ENCODE measurements at places on chromosomes 16 and 17.

GRCh38 chr17:73470316-73470826 lies 158.6 kb upstream of the CDC42EP4 start:
- no peak for DNase-seq

DNA sequence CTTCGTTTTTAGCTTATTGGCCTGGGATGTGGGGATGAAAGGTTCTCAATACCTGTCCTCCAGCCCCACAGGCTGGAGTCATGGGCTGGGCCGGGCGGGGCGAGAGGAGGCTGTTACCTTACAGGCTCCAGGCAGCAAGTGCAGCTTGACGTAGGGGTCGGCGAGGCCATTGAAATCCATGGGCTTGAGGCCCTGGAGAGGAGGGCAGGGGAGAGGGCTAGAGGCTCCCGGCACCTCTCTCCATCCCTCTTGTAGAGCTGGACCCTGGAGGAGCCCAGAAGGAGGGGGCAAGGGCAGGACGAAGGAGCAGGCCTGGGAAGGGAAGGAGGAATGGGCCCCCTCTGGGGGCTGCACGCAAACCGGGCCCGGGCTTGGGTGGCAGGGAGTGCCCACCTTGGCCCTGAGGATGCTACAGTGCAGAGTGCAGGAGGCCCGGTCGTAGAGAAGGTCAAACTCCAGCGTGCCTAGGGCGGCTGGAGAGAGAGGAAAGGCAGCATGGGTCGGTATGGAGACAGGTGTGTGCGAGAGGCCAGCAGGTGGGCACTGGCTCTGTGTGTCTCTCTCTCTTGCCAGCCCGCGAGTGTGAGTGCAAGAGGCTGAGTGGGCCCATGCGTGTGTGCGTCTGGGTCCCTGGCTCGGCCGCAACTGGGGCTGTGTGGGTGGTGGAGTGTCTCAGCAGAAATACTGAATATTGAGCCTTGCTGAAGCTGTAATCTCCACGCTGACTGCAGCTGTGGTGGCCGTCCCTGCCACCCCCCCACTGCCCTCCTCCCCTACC lies 1.6 kb downstream of the DOC2A start:
- no peak for DNase-seq

- DNase-seq: no peak
Measured at GRCh38 chr17:5530265-5531084, 44.1 kb downstream of the MIS12 start.

- DNase-seq: no peak
Measured at GRCh38 chr16:88055356-88055755, 104.1 kb downstream of the BANP start.

GRCh38 chr17:28043296-28043695 lies 819 bp downstream of the NLK start:
- DNase-seq: no peak

DNA sequence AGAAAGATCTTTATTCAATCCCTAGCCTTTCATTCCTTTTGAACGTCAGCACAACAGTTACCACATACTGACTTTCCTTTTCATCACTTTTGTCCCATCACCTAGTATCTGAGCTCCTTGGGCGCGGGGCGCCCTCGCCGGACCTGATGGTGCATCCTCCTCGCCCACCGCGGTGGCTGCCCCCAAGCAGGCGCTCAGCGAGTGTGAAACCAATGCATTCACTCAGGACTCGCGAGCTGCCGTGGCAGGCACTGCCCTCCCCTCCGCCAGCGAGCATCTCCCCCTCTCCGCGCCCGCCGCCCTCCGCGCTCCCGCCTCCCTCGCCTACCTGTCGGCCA lies 756 bp downstream of the KLHL11 start:
- peak; percentile 12 for DNase-seq

GRCh38 chr16:49755313-49755620 lies 100.6 kb downstream of the ZNF423 start:
- DNase-seq: no peak

- no peak for DNase-seq
Measured at GRCh38 chr16:86522634-86523033, 12.3 kb downstream of the FOXF1 start.

GRCh38 chr17:41448506-41448905 lies 7.7 kb upstream of the KRT38 start:
- no peak for DNase-seq

- no peak for DNase-seq
Measured at GRCh38 chr16:54504372-54504771, 217.8 kb upstream of the IRX3 start.

- no peak for DNase-seq
Measured at GRCh38 chr17:39627047-39627711, 427 bp downstream of the PPP1R1B start.

GRCh38 chr16:4067262-4068001 lies 48.8 kb downstream of the ADCY9 start:
- no peak for DNase-seq

DNA sequence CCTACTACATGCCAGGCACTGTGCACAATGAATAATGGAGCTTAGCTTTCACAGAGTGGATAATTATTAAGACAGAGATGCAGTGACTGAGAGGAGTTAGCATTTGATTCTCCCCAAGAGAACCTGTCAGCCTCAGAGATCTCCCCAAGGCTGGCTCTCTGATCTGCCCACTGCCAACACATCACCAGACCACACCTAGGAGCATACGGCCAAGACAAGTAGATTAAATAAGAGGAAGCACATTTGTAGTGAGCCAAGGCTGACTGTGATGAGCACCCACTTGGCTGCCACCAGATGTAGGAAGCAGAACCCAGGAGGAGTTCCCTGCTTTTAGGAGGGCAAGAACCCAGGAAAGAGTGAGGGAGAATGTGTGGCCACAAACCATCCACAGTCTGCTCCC lies 130.1 kb downstream of the SPACA3 start:
- DNase-seq: no peak

GRCh38 chr17:27323538-27324215 lies 29.8 kb downstream of the WSB1 start:
- no peak for DNase-seq

DNA sequence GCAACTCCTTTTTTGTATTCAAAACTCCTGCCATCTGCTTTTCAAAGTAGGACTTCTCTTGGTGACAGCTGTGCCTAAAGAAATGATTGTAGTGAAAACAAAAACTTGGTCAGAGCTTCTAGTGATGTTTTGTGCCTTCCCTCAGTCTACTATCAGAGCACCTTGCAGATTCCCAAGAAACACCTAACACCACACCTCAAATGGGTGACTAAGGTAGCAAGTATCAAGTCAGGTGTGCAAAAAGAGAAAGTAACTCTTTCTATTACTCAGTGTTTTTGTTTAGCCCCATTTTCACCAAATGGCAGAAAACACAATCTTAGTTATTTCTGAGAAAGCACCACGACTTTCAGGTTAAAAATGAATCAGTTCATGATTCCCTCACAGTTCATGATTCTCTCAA lies 2.0 kb upstream of the PMFBP1 start:
- no peak for DNase-seq

DNA sequence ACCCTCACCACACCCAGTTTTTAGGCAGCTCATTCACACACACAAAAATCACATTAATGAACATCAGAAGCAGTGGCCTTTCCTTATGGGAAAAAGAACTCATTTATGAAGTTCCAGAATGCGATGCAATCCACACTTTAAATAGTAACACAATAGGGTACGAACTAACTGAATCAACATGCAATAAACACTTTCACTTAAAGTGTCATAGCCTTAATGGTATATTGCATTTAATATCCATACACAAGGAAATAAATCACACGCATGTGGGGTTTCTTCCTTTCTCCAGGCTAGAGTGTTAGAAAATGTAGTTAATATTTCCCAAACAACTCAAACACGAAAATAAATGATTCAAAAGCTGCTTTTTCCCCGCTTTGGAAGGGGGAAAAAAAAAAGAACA lies 19.7 kb downstream of the ADCY9 start:
- DNase-seq: no peak

Data from GM18507 (cell line).